Stimulated activated CD8-positive, alpha-beta memory T cell treated with anti-CD3 and anti-CD28 coated beads, Interleukin-12 subunit alpha, Interleukin-12 subunit beta, amount 100 ng/mL, for 1 hour (primary cell): ENCODE measurements at places on chromosomes 5 and 9.

GRCh38 chr5:109411149-109411514 lies 1.4 kb upstream of the PJA2 start:
- DNase-seq, result no peak

DNA sequence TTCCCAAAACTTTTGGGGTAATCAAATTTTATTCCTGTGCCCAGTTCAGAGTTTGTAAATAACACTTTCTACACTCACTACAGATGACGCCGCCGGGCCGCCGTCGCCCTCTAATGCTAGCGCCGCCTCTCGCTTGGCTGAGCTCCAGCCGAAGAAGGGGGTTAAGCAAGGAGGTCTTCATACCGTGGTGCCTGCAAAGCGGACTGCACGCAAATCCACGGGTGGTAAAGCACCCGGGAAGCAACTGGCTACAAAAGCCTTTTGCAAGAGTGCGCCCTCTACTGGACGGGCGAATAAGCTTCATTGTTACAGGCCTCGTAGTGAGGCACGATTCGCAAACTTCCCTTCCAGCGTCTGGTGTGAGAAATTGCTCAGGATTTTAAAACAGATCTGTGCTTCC lies 280.4 kb downstream of the MEF2C start:
- DNase-seq, result no peak

GRCh38 chr9:70609542-70610286 lies 195.3 kb upstream of the KLF9 start:
- DNase-seq, result no peak

DNA sequence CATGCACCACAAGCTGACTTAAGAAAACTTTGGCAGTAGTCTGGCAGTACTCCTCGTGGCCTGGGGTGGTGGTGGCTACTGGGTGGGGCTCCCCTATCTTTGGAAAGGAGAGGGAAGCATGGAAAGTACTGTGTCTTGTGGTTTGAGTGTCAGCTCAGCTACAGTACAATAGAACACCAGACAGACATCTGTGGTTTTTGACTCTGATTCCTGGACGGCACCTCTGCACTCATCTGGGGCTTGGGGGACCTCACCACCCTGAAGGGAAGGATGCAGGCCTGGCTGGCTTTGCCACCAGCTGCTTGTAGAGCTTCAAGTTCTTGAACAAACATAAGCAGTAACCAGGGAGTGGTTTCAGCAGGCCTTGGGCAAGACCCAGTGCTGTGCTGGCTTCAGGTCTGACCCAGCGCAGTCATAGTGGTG lies 40.6 kb downstream of the TNFSF8 start:
- DNase-seq, result no peak

- DNase-seq, result no peak
Measured at GRCh38 chr5:172611913-172612312, 29.1 kb upstream of the NEURL1B start.
